Heart right ventricle (tissue), 16 donors: ENCODE measurements at places on chromosomes 7 and 10.
A peak's percentile ranks its signal among the peaks of the same experiment; 100 is the strongest.

- H3K27ac ChIP-seq, result peak overlapping the region; percentile 50
- DNase-seq, result peak; percentile 18
- peaks cover 18% of the 10 kb centered on the region for H3K4me1 ChIP-seq
- no peak overlapping the region for H3K4me3 ChIP-seq
- H3K36me3 ChIP-seq, result no peaks in the 10 kb centered on the region
These were observed 170.6 kb downstream of the PRKG1 start for GRCh38 chr10:51244748-51245490.

DNA sequence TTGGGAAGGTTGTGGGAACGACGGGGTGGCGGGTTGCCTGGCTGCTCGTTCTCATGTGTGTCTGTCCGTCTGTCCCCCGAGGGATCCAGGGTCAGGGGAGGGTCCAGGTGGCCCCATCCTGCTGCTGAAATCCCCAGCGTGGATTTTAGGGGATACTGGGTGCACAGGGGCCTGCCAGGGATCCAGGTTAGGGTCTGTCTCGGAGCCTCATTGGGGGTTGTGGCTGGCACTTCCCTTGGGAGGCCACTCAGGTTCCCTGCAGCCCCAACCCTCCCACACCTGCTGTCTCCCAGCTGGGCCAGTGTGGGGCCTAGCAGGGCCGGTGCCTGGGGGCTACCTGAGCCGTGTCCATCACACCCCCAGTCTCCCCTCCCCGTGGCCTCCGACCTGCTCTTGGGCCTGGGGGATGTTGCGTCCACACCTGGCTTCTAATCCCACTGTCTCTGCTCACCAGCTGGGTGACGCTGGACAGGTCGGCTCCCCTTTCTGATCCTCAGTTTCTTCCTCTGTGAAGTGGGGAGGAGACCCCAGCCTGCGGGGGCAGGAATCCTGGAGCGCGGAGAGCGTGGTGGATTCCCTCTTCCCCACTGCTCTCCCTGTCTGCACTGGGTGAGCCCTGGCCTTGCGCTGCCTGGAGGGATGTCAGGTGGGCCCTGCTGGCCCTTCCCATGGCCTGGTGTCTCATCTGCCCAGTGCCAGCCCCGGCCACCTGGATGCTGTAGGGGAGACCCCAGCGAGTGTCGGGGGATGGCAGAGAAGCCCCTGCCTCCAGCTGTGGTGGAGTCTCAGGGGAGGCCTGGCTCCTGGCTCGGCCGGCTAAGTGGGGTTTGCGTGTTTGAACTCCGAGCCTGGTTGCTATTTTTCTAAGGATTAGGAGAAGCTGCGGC, 81.6 kb downstream of the UNCX start:
- H3K4me1 ChIP-seq, result no peaks in the 10 kb centered on the region
- no peaks in the 10 kb centered on the region for H3K36me3 ChIP-seq
- no peak for DNase-seq
- no peak overlapping the region for H3K27ac ChIP-seq

GRCh38 chr7:36986511-36986933, 262.2 kb upstream of the AOAH start:
- no peaks in the 10 kb centered on the region for H3K36me3 ChIP-seq
- no peak for DNase-seq
- H3K4me3 ChIP-seq, result no peak overlapping the region
- H3K4me1 ChIP-seq, result peaks cover 8% of the 10 kb centered on the region

DNA sequence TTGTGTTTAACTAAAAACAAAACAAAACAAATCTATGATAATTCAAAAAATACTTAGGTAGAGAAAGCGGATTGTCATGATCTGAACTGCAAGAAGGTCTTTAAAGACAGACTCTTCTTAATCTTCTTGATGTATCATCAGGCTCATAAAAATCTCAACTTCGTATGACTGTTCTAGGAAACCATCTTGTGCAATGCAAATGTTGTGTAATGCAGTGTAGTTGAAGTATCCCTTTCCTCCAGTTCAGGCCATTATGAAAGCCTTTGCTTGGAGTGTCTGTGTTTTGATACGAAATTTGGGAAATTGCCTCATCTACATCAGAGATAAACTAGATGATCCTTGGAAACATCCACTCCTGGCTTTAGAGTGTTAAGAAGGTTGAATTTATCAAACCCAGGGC, 30.9 kb downstream of the CDK1 start:
- no peak for DNase-seq
- H3K27me3 ChIP-seq, result no peaks in the 10 kb centered on the region
- H3K27ac ChIP-seq, result no peak overlapping the region
- no peak overlapping the region for H3K4me3 ChIP-seq
- no peaks in the 10 kb centered on the region for H3K36me3 ChIP-seq

- DNase-seq, result no peak
- H3K27ac ChIP-seq, result no peak overlapping the region
- no peak overlapping the region for H3K4me3 ChIP-seq
- H3K36me3 ChIP-seq, result no peaks in the 10 kb centered on the region
These were observed 149.6 kb upstream of the PPP2R2D start for GRCh38 chr10:131750973-131751826.

GRCh38 chr7:154857728-154858681, 144.9 kb downstream of the PAXIP1 start:
- no peaks in the 10 kb centered on the region for H3K4me1 ChIP-seq
- H3K36me3 ChIP-seq, result no peaks in the 10 kb centered on the region
- no peaks in the 10 kb centered on the region for H3K27me3 ChIP-seq

DNA sequence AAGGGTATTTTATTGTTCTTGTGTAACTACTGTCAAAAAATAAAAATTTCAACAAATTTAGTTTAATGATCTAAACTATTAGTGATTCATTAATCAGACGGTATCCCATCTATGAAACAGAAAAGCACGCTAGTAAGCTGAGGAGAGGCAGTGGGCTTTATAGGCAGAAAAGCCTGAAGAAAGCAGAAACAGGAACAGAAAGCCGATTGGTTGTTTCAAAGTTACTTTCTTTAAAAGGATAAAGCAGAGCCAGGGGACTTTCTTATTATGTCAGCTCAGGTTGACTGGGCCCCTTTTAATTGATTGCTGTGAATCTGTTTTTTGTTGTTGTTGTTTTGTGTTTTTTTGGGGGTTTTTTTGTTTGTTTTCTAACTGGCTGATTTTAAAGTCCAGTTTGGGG, 105.5 kb downstream of the TES start:
- peaks cover 30% of the 10 kb centered on the region for H3K4me1 ChIP-seq
- no peak overlapping the region for H3K4me3 ChIP-seq
- no peaks in the 10 kb centered on the region for H3K27me3 ChIP-seq

DNA sequence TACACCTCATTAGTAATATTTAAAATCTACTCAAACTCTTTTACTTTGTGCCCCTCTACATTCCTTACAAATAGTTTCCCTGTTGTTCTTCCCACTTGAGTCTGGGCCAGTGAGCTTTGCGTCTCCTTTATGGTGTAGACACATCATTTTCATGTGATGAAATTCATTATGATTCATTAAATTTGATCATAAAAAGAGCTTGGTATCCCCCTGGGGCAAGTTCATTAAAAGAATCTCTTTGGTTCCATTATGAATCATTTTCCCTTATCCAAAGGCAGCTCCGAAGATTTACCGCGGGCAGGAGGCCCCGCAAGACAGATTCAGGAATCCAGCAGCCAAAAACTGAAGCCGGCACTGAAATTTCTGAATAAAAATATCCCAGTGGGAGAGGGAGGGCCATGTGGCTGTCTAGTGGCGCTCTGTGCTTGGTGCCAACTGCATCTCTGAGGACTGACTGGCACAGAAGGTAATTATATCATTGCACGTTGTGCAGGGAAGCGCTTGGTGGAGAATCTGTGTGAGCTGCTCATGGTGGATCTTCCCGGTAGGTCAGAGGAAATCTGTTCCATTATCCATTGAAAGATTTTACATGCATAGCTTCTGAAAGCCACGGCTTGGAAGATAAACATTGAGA, 151.4 kb upstream of the PITRM1 start:
- no peak overlapping the region for H3K4me3 ChIP-seq
- peak; percentile 11 for DNase-seq
- no peaks in the 10 kb centered on the region for H3K4me1 ChIP-seq
- no peaks in the 10 kb centered on the region for H3K36me3 ChIP-seq
- H3K27me3 ChIP-seq, result no peaks in the 10 kb centered on the region

DNA sequence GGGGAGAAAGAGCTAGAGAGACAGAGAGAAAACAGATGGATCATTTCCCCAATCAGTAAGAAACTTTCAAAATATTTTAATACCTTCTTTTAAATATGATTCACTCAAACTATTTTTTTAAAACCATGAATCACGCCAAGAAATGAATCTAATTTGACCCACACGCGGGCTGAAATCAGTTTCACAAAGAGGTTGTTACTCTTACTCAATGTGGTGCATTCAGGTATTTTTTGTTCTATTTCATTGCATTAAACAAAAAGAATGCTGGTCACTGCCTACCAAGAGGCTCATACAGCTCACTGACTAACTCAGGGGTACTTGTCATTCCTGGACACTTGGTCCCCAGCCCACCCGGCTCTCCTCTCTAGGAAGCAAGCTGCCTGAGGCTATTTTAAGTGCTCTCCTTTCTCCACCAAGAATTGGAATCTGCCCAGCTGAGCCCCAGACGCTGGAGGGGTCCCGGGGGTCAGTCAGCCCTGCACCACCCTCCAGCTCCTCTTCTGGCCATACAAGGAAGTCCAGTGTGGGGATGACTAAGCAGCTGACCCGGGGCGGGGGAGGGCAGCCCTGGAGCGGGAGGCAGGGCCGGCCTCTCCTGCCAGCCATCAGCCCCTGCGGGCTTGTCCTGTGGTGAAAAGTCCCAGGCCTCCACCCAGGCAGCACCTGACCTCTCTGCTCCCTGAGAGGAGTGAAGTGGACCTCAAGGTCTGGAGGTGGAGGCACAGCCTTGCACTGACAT, 21.7 kb upstream of the PFKP start:
- H3K4me1 ChIP-seq, result peaks cover 14% of the 10 kb centered on the region
- H3K27ac ChIP-seq, result no peak overlapping the region
- DNase-seq, result peak; percentile 55
- H3K4me3 ChIP-seq, result no peak overlapping the region
- no peaks in the 10 kb centered on the region for H3K27me3 ChIP-seq

- no peak overlapping the region for H3K27ac ChIP-seq
- H3K27me3 ChIP-seq, result no peaks in the 10 kb centered on the region
- no peak overlapping the region for H3K4me3 ChIP-seq
- H3K4me1 ChIP-seq, result no peaks in the 10 kb centered on the region
- H3K36me3 ChIP-seq, result no peaks in the 10 kb centered on the region
These were observed 139.4 kb downstream of the EPC1 start for GRCh38 chr10:32207544-32207943.
